ENCODE measurements at places on chromosomes 5 and 9. TPM values are rescaled to one million over a fixed set of nuclear protein-coding genes. Genes with fewer than 3 reads are reported as not detected.

The TTC39B gene
- total RNA-seq, result 8.2 TPM

The NUTM2G gene
- total RNA-seq, result not detected

The SPINK14 gene
- not detected for total RNA-seq

The POU4F3 gene
- total RNA-seq, result not detected

The UNC13B gene
- 25.2 TPM for total RNA-seq
